ENCODE measurements at places on chromosomes 3 and 15. TPM values are rescaled to one million over a fixed set of nuclear protein-coding genes. Genes with fewer than 3 reads are reported as not detected.

DNA sequence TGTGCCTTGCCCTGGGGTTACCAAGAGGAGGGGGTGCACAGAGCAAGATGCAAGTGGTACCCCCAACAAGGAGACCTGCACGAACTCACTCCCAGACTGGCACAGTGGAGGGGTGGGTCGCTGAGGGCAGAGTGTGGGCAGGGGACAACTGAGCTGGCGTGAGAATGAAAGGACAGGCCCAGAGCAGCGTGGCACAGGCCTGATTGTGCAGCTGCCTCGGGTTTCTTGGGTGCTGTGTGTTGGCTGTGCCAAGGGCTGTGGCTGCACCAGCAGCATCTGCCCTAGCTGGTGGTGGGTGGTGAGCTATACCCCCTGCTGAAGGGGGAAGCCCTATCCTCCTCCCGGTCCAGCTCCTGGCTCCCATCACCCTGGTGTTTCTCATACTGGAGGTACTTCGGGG, 92.4 kb downstream of the TMEM266 start:
- peaks cover 9% of the 10 kb centered on the region for H3K27me3 ChIP-seq
- H3K4me1 ChIP-seq = peaks cover 12% of the 10 kb centered on the region
- DNase-seq = no peak
- no peak overlapping the region for H3K27ac ChIP-seq
- peaks cover 5% of the 10 kb centered on the region for H3K36me3 ChIP-seq

- no peak overlapping the region for H3K4me3 ChIP-seq
- no peak for DNase-seq
- H3K4me1 ChIP-seq = peaks cover 2% of the 10 kb centered on the region
- H3K27me3 ChIP-seq = peaks cover 2% of the 10 kb centered on the region
- no peaks in the 10 kb centered on the region for H3K36me3 ChIP-seq
Observed at GRCh38 chr3:183129243-183129642, 29.9 kb upstream of the MCCC1 start.

The KBTBD13 gene
- not detected for total RNA-seq

GRCh38 chr3:65672871-65673815, 365.6 kb downstream of the MAGI1 start:
- H3K4me3 ChIP-seq = no peak overlapping the region
- H3K27me3 ChIP-seq = no peaks in the 10 kb centered on the region
- peaks cover 16% of the 10 kb centered on the region for H3K4me1 ChIP-seq
- peak; percentile 65 for DNase-seq
- no peaks in the 10 kb centered on the region for H3K36me3 ChIP-seq

The P2RY14 gene
- total RNA-seq = 0.21 TPM

DNA sequence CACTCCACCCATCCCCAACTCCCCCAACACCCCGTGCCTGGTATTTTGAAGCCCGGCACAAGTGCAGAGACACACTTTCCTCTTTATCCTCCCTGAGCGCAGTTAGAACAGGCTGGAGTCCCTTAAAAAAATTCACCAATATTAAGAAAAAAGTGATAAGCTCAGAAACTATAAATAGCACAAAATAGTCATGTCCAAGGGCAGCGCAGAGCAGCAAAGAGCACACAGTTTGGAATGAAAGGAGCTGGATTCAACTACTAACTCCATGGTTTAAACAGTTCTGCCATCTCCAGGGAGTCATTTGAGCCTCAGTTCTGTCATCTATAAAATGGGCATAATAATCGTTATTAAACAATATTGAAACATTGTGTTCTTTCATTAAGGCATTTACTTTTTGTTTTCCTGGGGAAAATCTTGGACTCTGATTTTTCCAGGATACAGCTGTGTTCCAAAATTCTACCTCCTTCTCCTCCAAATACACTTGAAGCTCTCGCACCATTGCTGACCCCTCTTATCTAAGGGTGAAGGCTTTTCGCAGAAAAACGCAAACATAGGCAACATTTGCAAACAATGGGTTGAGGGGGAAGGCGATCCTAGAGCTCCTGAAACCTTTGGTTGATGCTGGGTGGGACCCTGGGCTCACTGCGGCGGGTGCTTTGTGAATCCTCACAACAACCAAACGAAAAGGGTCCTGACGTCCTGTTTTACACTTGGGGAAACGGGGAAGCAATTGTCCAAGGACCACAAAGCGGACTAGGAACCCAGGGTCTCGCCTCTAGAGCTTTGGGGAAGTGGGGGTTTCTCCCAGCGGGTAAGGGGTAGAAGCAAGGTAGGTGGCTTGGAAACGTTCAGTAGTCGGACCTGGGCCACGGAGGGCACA, 41.8 kb downstream of the EPHB3 start:
- no peaks in the 10 kb centered on the region for H3K36me3 ChIP-seq
- no peak overlapping the region for H3K27ac ChIP-seq
- peak overlapping the region; percentile 85 for H3K4me3 ChIP-seq
- peaks cover 38% of the 10 kb centered on the region for H3K27me3 ChIP-seq
- no peak for DNase-seq
